ENCODE measurements at places on chromosomes 2 and 18.

DNA sequence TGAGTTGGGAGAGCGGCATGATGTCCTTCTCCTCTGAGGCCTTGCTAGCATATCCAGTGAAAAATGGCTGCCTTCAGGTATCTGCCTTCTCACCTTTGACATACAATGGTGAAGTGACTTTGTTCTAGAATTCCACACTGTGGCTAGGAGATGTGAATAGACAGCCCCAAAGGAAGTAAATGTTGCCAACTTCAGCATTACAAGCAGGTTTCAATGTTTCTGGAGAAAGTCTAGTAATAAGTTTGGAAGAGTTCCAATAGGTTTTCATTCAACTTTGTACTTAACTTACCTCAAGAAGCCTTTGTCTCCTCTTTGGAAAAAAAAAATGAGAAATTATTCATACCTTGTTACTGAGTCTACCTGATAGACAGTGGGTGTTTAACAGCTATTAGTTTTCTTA, 421.3 kb upstream of the MMADHC start:
- no peak for DNase-seq

GRCh38 chr2:28895189-28895893, 874 bp downstream of the WDR43 start:
- DNase-seq = no peak

DNA sequence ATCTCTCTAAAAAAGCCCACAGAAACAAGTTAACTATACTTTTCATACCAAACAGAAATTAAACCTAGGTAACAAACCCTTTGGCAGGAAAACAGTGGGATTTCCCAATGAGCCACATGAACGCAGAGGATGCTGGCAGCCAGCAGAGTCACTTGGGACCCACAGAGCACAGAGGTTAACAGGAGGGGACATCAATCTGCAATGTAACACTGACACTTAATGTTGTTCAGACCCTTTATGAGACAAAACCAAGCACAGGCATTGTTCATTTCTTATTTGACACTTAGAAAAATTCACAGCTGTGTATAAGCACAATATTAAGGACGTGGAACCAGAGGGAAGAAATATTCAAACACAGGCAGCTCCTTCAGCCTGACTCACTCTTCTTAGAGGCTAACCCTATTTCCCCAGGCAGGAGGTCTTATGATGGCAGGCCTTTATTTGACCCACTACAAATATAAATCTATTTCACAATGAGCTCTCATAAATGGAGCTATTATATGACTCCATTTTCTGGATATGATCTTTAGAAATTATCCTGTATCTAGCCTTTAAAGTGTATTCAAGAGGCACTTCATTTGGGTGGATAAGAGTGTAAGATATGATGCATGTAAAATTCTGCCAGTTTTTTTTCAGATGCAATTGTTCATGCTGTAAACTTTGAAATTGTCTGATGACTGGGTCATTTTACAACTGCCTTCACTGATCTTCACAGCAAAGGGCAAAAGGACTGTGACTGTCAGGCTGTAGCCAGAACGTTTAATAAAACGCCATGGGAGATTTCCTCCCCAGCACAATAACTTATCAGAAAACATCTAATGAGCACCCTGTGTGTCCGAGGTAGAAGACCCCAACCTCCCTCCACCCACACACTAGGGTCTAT, 132.8 kb upstream of the SATB2 start:
- no peak for DNase-seq

GRCh38 chr18:26429535-26430226, 118.7 kb downstream of the KCTD1 start:
- DNase-seq = peak; percentile 71

- no peak for DNase-seq
These were observed 33.1 kb upstream of the METAP1D start for GRCh38 chr2:171966688-171967087.

DNA sequence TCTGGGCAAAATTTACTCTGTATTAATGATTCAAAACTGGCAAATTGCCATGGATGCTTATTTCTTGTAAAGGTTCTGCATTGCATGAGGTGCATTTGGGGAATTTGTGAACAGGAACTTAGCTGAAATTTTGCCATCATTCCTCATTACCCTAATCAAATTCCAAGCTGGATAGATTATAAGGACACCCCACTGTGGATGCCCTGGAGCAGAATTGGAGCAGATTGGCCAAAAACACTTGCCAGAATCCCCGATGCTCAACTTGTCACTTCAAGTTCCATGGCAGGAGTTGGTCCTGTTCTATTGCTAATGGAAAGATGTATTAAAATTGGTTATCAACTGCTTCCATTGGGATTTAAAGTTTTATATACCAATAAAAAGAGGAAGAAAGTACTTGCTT, 237.9 kb downstream of the CCDC102B start:
- DNase-seq = no peak

DNA sequence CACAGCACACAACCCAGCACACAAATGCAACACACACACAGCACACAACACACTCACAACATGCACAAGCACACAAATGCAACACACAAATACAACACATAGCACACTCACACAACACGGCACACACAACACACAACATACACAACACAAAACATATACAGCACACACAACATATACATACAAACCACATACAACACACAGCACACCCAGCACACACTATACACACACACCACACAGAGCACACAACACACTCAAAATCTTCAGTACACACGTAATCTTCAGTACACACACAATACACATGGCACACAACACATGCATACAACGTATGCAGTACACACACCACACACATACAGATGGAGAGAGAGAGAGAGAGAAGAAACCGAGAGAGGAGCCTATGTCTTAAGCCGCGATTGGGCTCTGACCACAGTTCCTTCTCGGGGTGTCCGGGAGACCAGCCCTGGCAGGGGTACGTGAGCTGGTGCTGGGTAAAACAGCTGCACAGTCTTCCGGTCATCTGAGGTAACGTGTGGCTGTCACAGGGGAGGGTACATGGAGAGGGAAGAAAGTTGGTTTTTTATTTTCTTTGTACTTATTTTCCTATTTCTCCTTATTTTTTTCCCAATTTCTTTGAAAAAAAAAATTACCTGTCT, 25.1 kb downstream of the POU3F3 start:
- DNase-seq = no peak

- no peak for DNase-seq
These were observed 561.0 kb upstream of the TNP1 start for GRCh38 chr2:217420854-217421253.

GRCh38 chr2:8412586-8412985, 269.3 kb upstream of the ID2 start:
- DNase-seq = no peak

DNA sequence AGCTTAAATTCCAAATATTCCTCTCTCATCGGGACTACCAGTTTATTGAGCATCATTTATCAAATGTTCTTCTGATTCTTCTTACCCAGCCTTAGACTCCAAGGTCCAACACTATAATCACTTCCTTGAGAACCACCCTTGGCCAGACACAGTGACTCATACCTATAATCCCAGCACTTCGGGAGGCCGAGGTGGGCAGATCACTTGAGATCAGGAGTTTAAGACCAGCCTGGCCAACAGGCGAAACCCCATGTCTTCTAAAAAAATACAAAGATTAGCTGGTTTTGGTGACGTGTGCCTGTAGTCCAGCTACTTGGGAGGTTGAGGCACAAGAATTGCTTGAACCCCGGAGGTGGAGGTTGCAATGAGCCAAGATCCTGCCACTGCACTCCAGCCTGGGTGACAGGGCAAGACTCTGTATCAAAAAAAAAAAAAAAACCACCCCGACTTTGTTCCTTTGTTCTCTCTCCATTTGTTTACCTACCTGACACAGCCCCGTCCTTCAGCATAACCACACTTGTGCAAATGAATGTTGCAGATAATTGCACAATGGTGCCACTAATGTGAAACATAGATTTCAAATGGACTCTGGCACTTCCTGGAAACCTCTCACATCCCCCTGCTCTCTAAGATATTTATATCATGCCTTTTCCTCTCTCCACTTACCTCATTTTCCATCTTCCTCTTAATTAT, 38.9 kb upstream of the LPIN2 start:
- no peak for DNase-seq

Measured in amniotic stem cell (primary cell).